ENCODE measurements at places on chromosomes 1 and 21.

GRCh38 chr1:97806326-97806725, 114.5 kb downstream of the DPYD start:
- no peak for DNase-seq

GRCh38 chr1:47438165-47439016, 547 bp downstream of the FOXD2 start:
- DNase-seq: peak; percentile 34

GRCh38 chr1:91349524-91349923, 55.1 kb downstream of the HFM1 start:
- DNase-seq: no peak

GRCh38 chr1:156493742-156494141, 6.8 kb downstream of the MEF2D start:
- DNase-seq: no peak

DNA sequence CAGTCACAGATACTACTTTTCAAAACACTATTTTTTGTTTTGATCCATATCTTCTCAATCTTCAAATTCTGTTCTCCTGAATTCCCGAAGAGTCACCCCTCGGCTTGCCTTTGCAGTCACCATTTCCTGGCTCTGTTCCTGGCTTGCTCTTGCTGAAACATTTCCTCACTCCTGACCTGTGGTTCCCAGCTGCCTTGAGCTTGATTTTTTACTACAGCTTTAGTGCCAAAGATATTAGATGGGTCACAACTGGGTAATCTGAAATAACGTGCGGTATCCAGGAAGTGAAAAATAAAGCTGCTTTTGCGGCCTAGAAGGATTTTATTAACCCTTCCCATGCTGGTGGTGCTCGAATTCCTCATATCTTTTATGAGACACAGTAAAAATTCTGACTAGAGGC, 318.8 kb downstream of the PCP4 start:
- no peak for DNase-seq

DNA sequence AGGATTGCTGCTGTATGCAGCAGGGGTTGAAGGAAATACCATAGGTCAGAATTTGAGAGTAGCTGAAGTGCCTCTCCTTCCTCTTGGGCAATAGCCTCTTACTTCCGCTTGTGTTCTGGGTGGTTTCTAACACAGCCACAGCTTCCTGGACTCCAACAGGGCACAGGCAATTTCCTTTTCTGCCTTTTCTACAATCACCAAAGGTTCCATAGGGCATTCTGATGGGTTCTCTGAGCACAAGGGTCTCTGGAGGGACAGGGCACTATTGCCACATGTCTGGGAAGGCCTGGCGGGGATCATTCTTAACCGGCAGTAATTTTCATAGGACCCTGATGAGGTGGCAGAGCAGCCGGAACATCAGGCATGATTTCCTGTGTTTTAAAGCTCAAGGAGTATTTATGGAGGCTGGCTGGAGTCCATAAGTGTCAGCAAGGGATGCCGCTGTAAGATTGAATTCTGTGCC, 5.5 kb upstream of the AGTRAP start:
- no peak for DNase-seq
